Hematopoietic multipotent progenitor cell treated with erythropoietin and hydrocortisone succinate and interleukin-3 and kit ligand, for 17 days (in vitro differentiated cells): ENCODE measurements at places on chromosomes 5 and 9.

- DNase-seq: no peak
These were observed 66.8 kb downstream of the BOD1 start for GRCh38 chr5:173549644-173550043.

DNA sequence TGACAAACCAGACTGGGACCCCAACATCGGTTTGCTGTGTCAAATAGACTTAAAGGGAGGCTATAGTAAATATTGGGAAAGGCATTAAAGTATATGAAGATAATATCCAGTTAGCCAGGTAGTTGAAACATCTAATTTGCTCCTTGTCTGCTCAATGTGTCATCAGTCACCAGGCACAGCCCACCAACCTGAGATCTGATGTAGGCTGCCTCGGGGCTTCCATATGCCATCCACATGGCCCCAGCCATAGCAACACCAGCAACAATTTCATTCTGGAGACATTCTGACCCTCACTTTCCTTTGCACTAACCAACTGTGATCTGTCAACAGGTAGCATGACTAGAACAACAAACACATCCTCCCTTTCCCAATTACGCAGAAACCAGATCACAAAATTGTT is 196.0 kb downstream of the NR2F1-AS1 start:
- DNase-seq: no peak

GRCh38 chr9:131474711-131475110 is 28.0 kb upstream of the POMT1 start:
- DNase-seq: no peak

DNA sequence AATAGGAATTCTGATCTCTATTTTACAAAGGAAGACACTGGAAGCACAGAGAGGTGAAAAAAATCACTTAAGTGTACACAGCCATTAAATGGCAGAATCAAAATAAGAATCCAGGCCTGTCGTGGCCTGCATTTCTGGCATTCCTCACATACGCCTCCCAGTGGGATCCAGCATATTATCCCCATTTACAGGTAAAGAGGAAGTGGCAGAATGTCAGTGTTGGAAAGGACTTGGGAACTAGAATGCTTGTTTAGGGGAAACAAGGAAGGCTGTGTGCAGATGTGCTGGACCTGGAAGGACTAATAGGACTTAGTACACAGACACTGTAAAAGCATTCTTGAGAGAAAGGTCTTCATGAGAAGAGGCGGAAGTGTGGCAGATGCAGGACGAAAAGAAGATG is 241.8 kb downstream of the TRIM32 start:
- DNase-seq: no peak

DNA sequence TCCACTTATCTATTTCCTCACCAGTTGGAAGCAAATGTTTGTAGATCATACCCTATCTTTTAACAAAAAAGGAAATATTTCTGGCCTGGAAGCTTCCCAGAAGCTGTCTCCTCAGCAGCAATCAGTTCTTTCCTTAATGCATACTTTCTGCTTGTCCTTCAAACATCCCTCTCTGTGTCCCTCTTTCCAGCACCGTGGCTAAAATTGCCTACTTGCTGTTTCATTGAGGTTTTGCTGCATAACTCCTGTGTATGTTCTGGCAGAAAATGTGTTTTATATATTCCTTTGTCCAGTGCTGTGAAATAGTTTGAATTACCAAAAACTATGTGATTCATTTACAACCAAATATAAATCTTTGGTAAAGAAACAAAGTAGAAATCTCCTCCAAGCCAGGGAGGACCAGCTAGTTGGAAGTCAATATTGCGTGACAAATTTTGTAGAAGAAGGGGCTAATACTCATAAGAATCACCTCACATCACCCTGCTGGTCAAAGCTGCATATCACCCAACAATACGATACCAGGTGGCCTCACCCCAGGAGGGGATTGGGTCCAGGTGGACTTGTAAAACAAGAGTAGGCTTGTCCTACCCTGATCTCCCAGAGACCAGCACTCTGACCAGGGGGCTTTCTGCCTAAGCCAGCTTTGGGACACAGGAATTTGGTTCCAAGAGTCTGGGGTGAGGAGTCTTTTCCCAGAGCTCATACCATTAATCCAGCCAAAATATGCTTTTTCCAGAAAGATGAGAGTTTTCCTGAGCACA is 198.4 kb upstream of the SNX2 start:
- no peak for DNase-seq
